ENCODE measurements at places on chromosomes 6 and 20.
A peak's percentile ranks its signal among the peaks of the same experiment; 100 is the strongest.

- DNase-seq: peak; percentile 4
Observed at GRCh38 chr6:144559865-144560593, 274.9 kb downstream of the UTRN start.

DNA sequence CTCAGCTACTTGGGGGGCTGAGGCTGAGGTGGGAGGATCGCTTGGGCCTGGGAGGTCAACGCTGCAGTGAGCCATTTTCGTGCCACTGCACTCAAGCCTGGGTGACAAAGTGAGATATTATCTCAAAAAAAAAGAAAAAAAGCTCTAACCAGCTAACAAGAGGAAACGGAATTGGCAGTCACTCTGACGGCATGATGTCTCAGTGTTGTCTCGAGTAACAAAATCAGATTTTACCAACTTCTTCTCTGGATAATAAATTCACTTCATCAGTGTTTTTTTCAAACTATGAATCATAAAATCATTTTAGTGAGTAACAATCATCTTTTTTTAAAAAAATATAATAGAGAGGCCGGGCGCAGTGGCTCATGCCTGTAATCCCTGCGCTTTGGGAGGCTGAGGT lies 12.6 kb downstream of the KIF16B start:
- DNase-seq: no peak

DNA sequence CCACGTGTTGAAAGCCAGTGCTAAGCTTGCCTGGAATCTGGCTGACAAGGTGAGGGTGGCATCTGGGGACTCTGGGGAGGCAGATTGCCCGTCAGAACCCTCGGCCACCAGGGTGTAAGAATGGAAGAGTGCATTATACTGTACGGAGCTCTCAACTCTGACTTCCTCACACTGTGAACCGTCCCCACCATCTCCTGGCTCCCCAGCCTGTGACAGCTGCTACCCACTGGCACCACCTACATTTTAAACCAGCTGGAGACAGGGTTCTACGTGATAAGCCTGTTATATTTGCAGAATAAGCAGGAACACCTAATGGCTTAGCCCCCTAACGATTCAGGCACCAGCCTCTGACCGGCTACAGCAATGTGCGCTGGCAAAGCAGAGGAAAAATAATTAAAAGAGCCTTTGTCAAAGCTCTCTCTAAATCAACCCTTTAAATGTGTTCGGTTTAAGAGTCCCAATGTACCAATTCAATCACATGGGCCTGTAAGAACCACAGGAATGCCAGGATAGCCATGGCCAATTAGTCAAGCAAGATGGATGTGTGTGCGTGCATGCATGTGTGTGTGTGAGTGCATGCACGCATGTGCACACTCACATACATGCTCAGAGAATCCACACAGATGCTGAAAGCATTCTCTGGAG lies 89.1 kb upstream of the TAB2 start:
- DNase-seq: no peak

GRCh38 chr6:76381612-76382011 lies 309.1 kb upstream of the IMPG1 start:
- DNase-seq: no peak
